ENCODE measurements at places on chromosomes 1 and 21.

DNA sequence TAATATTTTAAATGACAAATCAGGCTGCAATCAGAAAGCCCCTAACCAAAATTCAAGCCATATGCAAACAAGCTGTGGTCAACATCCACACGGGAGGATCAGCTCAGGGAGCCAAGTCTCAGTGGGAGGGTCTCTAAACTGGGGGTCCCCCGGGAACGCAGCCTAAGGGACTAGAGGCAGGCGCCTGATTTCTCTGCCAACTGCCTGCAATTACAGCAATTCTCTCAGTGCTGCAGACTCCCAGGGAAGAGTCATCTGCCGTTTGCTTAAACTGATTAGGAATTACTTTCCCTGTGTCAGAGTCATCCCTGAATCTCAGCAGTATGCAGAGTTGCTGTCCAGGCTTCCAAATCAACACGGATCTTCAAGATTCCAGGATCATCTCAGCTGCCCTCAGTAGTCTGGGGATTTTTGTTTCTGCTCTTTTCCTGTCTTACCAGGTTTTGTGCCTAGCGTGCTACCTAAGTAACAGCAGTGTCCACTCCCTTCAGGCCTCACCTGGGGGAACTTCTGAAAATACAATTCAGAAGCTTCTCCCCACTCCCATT lies 247.8 kb downstream of the RRAGC start:
- DNase-seq: no peak

- DNase-seq: no peak
Measured at GRCh38 chr1:180779584-180779983, 133.1 kb upstream of the KIAA1614 start.

DNA sequence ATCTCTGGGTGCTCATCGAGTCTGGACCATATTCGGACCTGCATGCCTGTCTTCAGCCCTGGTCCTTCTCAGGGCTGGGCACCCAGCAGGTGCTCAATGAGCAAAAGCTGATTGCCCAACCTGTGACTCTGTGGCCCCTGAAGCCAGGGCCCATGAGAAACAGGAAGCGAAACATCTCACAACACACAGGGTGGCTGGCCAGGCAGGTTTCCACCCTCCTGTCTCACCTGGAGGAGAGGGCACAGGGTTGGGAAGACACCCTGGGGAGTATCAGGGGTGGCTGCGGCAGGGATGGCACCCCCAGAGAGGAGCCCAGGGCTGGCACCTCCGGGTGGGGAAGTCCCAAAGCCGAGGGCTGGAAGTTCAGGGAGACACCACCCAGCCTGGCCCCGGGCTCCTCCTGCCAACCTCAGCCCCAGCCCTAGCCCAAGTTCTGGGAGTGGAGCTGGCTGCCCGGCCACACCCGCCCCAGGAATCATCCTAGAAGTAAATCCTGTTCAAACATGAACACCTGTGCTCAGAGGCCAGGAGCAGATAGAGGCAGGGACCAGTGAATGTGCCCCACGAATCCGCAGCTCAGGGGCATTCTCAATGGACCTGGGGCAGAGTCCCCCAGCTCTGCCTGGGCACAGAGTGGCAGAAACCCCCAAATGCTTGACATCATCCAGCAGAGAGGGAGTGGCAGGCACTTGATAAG lies 54.6 kb downstream of the RAP1GAP start:
- DNase-seq: no peak

DNA sequence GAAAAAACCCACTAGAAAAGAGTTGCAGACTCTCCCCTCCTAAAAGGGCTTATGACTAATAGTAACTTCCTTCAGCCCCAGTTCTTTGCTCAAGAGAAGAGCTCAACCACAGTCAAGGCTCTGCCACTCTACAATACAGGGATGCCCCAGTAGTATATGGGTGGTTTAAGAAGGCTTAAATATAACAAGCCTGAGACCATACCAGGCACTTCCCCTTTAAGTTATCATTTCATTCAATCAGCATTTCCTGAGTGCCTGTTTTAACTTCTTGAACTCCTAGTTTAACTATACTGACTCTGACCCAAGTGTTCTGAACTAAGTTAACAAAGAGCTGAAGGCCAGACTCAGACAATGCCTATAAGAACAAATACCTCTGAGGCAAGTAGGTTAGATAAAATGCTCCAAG lies 19.8 kb downstream of the PRPF38A start:
- DNase-seq: no peak

GRCh38 chr21:45572783-45573451 lies 30.7 kb upstream of the SLC19A1 start:
- no peak for DNase-seq
